ENCODE measurements at places on chromosomes 16 and 17. TPM values are rescaled to one million over a fixed set of nuclear protein-coding genes. Genes with fewer than 3 reads are reported as not detected.

DNA sequence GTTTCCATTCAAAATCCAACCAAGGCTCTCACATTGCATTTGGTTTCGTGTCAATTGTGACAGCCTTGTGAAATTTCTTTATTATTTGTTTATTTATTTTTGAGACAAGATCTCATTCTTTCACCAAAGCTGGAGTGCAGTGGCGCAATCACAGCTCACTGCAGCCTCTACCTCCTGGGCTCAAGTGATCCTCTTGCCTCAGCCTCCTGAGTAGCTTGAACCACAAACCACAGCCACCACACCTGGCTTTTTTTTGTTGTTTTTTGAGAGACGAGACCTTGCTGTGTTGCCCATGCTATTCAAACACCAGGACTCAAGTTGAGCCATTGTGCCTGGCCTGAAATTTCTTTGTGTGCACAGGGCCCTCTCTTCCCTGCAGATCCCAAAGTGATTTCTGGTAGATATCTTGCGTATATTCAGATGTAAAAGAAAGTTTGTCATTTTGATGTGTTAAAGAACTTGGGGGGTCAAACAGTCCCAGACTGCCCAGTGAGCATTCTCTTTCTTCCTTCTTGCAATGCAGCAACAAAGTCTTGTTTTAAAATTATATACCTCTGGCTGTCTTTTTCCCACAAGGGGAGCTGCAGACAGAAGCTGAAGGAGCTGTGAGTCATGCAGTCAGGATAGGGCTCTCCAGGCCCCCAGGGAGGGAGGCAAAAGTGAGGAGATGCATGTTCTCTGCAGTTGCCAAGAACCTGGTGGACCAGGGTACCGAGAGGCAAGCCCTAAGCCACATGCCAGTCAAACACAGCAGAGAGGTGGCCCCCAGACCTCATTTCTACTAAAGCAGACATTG lies 15.5 kb upstream of the USP22 start:
- DNase-seq = no peak

DNA sequence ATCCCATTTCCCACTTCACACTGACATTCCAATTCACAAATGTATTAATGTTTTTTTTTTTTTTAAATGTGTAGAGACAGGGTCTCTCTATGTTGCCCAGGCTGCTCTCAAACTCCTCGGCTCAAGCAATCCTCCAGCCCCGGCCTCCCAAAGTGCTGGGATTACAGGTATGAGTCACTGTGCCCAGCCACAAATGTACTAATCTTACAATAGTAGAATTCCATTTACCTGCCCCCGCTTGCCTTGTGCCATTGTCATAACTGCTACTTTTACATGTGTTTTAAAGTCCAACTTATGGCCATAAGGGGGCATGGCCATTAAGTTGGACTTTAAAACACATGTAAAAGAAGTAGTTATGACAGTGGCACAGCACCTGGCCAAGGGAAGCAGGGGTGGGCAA lies 4.6 kb downstream of the MMP28 start:
- no peak for DNase-seq

DNA sequence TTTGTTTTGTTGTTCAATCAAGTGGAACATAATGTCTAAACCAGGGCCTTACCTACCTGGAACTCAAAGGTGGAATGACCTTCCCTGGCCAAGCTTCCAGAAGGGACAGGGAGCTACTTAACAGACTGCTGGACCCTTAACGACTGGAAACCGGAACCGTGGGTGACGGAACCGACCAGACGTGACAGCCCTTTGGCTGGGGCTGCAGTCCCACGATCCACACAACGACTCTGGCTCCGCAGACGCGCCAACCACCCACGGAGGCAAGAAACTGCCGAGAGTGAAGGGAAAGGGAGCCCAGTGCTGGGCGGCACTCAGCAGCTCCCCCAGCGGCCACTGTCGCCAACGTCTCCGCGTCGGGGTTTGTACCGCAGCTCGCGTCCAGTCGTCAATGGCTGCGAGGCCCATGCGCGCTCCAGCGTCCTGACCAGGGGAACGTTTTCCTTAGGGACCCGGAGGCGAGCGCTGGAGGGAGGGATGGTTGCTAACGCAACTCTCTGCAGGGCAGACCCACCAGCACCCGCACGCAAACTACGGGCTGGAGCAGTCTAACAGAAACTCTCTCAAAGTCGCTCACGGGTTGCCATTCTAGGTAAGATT lies 5.5 kb upstream of the KIF22 start:
- no peak for DNase-seq

KRTAP2-1 gene
- not detected for total RNA-seq

DNA sequence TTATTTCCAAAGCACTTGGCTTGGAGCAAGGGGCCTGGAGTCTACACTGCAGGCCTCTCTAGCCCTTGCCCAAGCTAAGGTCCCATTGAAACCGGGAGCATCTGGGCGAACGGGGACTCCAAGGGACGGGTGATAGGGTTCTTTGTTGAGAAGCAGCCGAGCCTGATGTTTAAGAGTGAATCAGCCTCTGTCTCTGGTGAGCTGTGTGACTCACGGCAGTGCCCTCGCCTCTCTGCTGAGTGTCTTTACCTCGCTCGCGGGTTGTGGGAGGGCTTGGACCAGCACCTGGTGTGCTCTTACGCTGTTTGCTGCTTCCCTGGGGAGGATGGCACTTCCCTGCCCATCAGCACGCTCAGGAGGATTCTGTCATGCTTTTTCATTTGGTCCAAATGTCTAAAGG lies 1.3 kb downstream of the HGS start:
- no peak for DNase-seq

- DNase-seq = no peak
These were observed 159.1 kb downstream of the WWOX start for GRCh38 chr16:78258375-78259065.

- DNase-seq = no peak
These were observed 21.9 kb downstream of the AIPL1 start for GRCh38 chr17:6413065-6413464.

Measured in esophagus muscularis mucosa (tissue), 4 donors.